Muscle of leg (tissue), 16 donors: ENCODE measurements at places on chromosomes 12 and 14. TPM values are rescaled to one million over a fixed set of nuclear protein-coding genes. Genes with fewer than 3 reads are reported as not detected.

GRCh38 chr12:22598141-22598762 is 26.7 kb upstream of the ETNK1 start:
- DNase-seq: no peak

- DNase-seq: no peak
Measured at GRCh38 chr14:79298373-79298772, 912.9 kb downstream of the DIO2 start.

DNA sequence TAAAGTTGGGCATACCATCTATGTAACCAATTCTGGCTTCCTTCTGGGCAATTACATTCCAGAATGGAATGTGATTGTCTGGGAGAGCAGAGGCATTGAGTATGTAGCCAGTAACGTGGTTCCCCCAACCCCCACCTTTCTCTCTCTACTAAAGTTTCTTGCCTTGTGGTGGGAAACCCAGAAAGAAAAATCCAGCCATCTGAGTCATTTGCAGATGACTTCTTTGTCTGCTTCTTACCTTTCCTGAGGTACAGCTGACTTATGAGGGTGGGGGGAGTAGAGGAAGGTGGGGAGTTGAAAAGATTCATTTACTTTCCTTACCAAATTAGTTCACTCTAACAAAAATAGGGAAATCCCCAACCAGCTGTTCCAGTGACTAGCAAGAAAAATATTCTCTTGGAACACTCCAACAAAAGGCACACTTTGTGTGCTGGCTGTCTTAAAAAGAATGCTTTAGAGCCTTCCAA is 112.1 kb upstream of the FRMD6 start:
- DNase-seq: peak; percentile 43

- DNase-seq: no peak
Measured at GRCh38 chr12:46609674-46610073, 216.1 kb downstream of the SLC38A4 start.

- DNase-seq: peak; percentile 82
Measured at GRCh38 chr12:12327802-12328201, 22.2 kb downstream of the MANSC1 start.

DNA sequence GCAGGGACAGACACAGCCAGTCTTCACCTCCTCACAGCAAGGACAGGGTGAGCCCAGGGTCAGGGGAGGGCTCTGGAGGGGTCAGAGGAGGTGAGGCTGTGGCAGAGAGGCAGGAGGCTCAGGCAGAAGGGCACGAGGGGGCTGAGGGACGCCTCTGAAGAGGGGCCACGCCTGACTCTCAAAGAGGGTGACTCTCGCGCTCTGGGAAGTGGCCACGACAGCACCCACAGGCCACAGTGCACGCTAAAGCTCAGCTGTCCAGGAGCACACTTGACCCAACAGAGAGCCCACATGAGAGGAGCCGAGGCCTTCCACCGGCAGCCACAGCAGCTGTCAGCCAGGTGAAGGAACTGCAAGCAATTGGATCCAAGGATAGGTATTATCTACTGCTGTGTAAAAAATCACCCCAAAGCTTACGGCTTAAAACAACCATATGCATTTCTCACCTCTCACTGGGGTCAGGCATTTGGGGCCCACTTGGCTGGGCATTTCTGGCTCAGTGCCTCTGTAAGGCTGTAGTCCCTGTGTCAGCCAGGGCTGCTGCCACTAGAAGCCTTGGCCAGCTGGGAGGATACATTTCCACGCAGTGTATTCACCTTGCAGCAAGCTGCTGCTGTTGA is 27.8 kb downstream of the SLC6A12 start:
- no peak for DNase-seq

DNA sequence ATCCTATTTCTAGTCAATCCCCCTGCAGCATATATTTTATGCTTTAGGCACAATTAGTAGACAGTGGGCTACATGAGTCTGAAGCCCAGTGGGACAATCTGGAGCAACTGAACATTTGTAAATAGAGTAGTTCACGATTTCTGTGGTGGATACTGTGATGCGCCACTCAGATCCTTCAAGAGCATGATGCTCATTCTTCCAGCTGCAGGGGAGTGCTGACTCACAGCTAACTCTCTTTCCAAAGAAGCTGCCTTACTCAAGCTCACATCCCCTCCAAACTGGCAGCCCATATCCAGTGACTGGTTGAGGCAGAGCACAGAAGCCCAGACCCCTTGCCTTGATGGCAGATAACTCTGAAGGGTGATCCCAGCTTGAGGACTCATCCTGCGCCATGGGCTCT is 224.2 kb upstream of the EEA1 start:
- DNase-seq: no peak

DNA sequence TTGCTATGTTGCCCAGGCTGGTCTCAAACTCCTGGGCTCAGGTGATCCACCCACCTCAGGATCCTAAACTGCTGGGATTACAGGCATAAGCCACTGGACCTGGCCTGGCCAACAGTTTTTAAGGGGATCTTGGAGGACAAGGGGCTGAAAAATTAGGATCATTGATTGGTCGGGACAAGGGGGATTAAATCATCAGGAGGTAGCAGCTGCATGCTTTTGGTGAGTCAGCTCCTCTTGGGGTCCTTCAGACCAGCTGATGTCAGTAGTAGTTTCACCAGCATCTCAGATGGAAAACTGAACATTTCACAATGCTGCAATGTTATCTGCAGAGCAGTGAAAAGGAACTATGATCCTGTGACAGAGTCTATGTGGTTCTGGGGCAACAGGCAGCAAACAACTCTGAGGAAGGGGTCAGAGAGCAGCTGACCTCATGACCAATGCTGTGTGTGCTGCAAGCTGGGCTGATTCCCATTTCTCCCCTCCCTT is 6.3 kb downstream of the LRRC74A start:
- peak; percentile 63 for DNase-seq

DNA sequence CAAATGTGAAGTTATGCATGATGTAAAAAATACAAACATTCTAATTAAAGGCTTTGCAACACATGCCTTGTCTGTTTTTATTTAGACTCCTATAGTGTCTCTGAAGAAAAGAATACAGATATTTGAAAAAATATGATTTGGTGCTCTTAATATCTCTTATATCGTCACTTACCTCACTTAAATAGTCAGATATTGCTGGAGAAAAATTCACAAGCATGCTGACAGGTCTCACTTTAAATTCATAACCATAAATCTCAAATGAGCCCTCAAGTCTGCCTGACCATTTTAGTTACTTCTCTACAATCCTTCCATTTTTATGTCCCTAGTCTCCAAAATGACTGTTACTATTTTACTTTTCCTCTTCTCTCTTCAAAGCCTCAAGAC is 5.4 kb upstream of the YEATS4 start:
- DNase-seq: no peak

DNA sequence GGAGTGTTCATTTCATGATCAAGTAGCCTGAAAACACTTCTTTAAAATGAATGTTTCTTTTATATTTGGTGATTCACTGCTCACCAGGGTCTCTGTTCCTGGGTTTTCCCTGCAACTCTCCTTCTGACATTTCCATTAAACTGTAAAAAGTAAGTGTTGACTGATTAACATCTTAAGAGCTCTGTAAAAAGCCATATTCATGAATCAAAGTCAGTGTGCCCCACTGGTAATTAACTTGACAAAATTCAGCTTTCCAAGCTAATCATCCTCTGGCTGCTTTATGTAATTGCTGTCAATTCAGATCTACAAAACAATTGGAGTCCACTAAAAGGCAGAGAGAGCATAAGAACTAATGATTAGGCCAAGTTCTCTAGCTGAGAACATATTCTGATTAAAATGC is 41.6 kb downstream of the CNTN1 start:
- no peak for DNase-seq

- peak; percentile 31 for DNase-seq
Measured at GRCh38 chr12:93025145-93026103, 96.3 kb upstream of the EEA1 start.

DNA sequence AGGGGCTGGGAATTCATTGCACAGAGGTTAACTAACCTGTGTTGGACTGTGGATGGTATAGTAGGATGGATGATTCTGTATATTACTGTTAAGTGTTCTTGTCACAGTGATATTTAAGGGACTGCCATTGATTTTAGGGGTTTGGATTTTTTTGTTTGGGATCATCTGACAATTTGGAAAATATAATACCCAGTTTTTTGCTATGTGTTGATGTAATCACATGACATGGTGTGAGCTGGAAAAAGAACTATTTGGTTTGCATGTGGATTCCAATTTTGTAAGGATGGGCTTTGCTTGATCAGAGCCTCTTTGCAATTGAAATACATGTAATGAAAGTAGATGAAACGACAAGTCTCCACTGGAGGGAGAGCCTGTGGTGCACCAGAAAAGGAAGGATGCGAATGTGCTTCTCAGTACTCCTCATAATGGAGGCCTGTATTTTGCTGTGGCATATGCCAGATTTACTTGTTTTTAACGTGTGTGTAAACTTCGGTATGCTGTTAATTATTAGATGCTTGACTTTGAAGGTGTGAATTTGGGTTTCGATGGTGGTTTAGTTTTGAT is 2.7 kb downstream of the DYRK2 start:
- peak; percentile 66 for DNase-seq

- peak; percentile 97 for DNase-seq
Measured at GRCh38 chr12:3148366-3149000, 71.3 kb downstream of the TSPAN9 start.

EPS8 gene
- 49.1 TPM for polyA plus RNA-seq

KRT71 gene
- not detected for polyA plus RNA-seq

PLEK2 gene
- 0.62 TPM for polyA plus RNA-seq

CYP27B1 gene
- 1.1 TPM for polyA plus RNA-seq
